ENCODE measurements at places on chromosomes 2 and 18.

- no peak for DNase-seq
Measured at GRCh38 chr2:1236606-1237005, 176.7 kb upstream of the TPO start.

DNA sequence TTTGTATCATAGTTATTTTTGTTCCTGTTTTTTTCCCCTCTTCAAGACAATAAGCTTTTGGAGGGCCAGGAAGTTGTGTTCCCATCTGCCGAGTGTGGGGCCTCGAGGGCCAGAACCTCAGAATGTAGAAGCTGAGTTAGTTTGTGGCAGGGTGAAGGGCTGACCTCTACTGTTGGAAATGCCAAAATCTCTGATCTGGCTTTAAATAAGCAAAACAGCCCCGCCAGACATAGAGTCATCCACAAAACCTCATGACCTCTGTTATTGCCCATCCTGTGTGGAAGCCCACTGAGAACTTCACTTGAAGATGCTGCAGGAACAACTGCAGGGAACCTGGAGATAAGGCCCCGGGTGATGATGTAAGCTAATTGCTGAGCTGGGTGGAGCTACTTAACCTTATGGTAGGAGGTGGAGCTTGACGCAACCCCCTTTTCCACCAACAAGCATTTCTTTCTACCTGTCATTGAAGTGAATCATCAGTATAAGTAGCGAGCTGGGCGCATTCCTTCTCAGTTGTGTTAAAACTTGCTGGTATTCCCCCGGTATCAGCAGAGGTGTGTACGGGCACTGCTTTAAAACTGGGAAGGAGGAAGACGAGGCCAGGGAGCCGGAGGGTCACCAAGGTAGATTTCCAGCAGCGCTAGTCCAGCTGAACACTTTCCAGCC lies 177.2 kb downstream of the NEDD4L start:
- DNase-seq = peak; percentile 53

DNA sequence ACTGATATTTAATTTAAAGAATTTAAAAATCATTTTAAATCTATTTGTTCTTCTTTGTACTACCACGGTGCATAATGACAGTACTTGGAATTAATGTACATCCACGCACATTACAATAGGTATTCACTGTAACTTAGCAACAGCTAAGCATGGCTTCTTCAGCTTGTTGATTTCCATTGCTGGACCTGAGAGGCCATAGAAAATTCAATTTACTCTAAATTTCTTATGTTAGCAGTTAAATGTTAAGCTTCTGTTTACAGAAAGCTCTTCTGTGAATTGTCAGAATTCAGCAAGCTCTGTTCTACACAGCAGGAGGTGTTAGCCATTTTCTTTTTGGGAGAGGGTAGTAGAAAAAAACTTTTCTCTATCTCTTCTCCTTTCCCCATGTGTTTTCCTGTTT lies 1149.3 kb upstream of the CDH2 start:
- DNase-seq = no peak

GRCh38 chr2:150332383-150332782 lies 155.1 kb downstream of the RND3 start:
- DNase-seq = no peak

DNA sequence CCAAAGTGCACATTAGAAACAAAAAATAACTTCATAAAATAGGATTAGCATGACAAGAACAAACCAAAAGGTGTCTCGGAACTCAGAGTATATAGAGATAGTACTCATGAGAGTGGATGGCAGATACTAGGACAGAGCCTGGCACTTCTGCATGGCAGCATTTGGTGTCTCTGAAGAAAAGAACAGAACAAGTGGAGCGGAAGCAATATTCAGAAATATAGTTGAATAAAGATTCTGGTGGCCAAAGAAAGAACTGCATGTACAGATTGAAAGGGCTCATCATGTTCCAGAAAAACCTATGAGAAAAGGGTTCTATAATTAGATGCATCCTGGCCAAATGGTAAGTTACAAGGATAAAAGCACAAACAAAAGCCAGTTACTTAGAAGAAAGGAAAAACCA lies 90.9 kb downstream of the CCDC138 start:
- DNase-seq = no peak

DNA sequence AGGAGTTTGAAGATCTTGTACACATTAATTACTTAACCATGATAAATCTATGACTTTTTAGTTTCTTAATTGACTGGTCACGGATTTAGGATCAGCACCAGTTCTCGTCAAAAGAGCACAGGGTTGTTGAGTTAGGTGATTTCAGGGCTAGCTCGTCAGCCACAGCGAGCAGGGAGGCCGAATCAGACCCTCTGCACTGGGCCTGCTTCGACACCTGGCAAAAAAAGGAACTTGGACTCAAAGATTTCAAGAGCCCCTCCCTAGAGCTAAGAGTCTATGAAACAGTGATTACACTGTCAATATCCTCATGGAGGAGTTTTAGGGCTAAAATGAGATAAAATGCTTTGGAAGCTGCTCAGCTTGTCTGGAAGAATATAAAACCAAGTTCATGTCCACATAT lies 4.6 kb upstream of the SERTAD2 start:
- DNase-seq = no peak

Data from IMR-90 (cell line).